ENCODE measurements at places on chromosomes 2 and 18. TPM values are rescaled to one million over a fixed set of nuclear protein-coding genes. Genes with fewer than 3 reads are reported as not detected.

Gene TNS1
- 0.02 TPM for polyA plus RNA-seq

Gene ASIC4
- not detected for polyA plus RNA-seq

Gene PXDN
- 0.54 TPM for polyA plus RNA-seq

Gene SP3
- 36.2 TPM for polyA plus RNA-seq

Gene LYPD6
- polyA plus RNA-seq: not detected

Gene CRYGD
- not detected for polyA plus RNA-seq

Gene NT5C1B
- polyA plus RNA-seq: 0.44 TPM

Gene DAPL1
- polyA plus RNA-seq: not detected

DNA sequence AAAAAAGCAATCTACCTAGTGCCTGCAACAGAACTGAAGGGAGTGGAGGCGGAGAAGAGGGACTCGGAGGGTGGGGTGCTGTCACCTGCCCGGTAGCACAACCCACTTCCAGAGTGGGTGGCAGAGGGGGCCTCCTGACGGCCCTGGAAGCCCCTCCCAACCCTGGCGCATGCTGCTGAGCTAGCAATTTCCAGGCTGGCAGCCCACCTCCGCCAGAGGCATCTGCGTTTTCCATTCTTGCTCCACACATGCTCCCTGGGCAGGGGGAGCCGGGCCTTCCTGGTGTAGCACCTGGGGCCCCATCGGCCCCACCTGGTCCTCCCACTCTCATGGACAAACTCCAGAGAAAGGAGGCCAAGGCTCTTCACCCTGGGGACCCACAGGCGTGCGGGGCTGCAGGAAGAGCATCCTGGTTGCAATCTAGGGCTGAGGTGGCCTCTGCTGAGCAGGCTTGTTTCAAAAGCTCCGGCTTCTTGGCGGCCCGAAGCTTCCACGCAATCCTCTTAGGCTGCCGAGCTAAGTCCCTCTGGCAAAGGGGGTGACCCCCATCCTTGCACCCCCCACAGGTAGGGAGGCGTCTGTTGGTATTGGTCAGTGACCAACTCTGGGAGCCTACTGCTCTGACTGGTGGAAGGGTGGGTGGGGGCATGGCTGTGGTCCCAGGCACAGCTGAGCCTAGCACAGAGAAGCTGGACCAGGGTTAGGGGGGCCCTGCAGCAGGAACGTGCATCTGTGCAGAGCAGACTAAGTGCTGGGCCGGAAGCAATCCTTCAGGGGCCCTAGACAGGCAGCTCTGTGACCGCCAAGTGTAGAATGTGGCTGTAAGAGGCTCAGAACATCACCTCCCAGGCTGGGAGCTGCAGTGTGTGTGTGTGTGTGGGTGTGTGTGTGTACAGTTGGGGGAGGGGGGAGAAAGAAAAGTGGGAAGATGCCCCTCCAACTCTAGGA, 2.6 kb downstream of the HS6ST1 start:
- peaks cover 15% of the 10 kb centered on the region for H3K4me1 ChIP-seq
- H3K27ac ChIP-seq: no peak overlapping the region
- no peak for DNase-seq
- H3K4me3 ChIP-seq: peak overlapping the region; percentile 97
- H3K36me3 ChIP-seq: no peaks in the 10 kb centered on the region
- no peaks in the 10 kb centered on the region for H3K27me3 ChIP-seq

DNA sequence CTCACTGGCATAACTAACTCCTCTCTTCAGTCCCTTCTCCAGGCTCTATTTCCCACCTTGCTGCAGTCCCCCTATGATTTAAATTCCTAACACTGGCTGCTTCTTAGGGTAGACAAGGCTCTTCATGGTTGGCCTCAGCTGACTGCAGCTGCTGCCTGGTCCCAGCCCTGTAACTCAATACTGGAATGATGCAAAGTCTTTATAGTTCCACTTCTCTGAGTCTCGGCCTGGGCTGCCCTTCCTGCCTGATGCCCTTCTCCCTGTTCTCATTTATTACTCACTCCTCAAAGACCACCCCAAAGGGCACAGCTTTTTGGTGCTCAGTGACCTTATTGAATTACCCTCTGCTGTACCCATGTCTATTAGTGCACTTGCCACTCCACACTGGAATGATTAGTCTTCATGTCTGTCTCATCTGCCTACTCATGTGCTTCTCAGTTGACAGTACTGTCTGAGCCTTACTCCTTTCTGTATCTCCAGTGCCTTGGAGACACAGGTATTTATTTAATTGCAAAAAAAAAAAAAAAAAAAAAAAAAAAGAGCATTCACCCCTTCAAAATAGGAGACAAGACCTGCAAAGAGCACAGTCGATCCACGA, 199.4 kb upstream of the REV1 start:
- no peaks in the 10 kb centered on the region for H3K36me3 ChIP-seq
- H3K27me3 ChIP-seq: no peaks in the 10 kb centered on the region
- H3K4me1 ChIP-seq: no peaks in the 10 kb centered on the region
- DNase-seq: no peak

DNA sequence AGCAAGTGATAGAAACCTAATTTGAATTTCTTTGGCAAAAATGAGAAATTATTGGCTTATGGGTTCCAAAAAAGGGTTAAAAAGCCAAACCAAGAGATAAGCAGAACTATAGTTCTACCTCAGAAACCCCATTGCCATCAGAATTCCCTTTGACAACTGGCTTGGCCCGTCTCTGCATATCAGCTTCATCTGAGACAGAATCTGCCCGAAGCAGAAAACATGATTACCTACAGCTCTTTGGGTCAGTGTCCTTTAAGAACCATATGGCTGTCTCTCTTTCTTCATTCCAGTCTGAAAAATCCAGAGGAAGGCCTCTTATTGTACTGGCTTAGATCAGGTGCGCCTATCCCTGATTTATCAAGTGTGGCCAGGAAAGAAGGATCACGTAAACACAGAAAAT, 49.8 kb upstream of the AGPS start:
- no peak for DNase-seq
- no peaks in the 10 kb centered on the region for H3K27me3 ChIP-seq
- no peak overlapping the region for H3K4me3 ChIP-seq

DNA sequence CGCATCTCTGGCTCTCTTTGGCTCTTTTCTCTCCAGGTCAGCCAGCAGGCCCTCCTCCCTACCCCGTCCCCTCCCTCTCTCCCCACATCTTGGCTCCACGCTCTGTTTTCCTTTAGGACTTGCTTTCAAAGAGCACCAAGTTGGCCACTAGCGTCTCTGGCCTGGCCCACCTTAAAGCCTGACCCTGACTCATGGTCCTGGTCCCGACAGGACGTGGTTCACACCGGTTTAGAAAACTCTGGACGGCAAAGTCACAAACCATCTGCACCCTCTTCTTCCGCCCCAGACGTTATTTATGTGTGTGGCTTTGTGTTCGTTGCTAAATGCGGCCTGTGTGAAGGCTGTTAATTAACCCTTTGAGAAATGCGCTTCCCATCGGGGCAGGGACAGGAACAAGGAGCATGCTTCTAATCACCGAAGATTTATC, 169.0 kb upstream of the HAAO start:
- H3K4me3 ChIP-seq: no peak overlapping the region
- peaks cover 10% of the 10 kb centered on the region for H3K4me1 ChIP-seq
- no peak for DNase-seq
- H3K27ac ChIP-seq: no peak overlapping the region
- H3K27me3 ChIP-seq: no peaks in the 10 kb centered on the region

GRCh38 chr2:174444761-174445160, 42.1 kb downstream of the GPR155 start:
- DNase-seq: no peak
- no peak overlapping the region for H3K4me3 ChIP-seq
- H3K36me3 ChIP-seq: no peaks in the 10 kb centered on the region

GRCh38 chr2:112465382-112465781, 16.6 kb upstream of the TTL start:
- H3K27me3 ChIP-seq: no peaks in the 10 kb centered on the region
- H3K27ac ChIP-seq: no peak overlapping the region
- no peaks in the 10 kb centered on the region for H3K4me1 ChIP-seq
- no peak for DNase-seq

GRCh38 chr2:107742460-107743027, 84.1 kb upstream of the RGPD4 start:
- H3K4me1 ChIP-seq: no peaks in the 10 kb centered on the region
- no peaks in the 10 kb centered on the region for H3K36me3 ChIP-seq
- no peak for DNase-seq
- H3K27ac ChIP-seq: no peak overlapping the region
- no peaks in the 10 kb centered on the region for H3K27me3 ChIP-seq

DNA sequence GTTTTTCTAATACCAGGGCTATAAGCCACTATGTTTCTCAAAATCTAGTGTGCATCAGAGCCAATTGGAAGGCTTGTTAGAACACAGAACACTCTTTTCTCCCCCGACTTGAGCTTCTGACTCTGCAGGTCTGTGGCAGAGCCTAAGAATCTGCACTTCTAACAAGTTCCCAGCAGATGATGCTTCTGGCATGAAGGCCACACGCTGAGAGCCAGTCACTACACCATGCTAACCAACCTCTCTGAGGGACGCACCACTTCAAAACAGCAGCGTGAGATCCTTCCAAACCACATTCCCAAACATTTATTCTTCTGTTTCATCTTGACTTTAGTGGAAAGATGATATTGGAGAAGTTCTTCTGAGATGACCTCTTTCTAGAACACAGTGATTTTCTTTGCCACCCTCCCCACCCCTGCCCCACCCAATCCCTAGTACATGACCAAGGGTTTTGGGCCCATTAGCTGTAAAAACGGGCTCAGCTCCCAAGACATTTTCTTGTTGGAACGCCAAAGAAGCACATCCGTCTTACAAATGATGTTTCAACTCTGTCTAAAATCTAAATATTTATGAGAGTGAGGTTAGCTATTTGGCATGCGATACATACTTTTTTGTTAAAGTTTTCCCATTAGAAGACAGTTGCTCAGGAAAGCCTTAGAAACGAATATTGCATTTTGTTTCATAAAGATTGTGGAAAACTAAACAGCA, 391.9 kb downstream of the TMEM182 start:
- no peaks in the 10 kb centered on the region for H3K36me3 ChIP-seq
- H3K27me3 ChIP-seq: no peaks in the 10 kb centered on the region
- H3K27ac ChIP-seq: no peak overlapping the region
- no peaks in the 10 kb centered on the region for H3K4me1 ChIP-seq
- H3K4me3 ChIP-seq: no peak overlapping the region

GRCh38 chr18:68714366-68714711, 569 bp downstream of the TMX3 start:
- no peaks in the 10 kb centered on the region for H3K27me3 ChIP-seq
- peak overlapping the region; percentile 71 for H3K27ac ChIP-seq
- H3K4me1 ChIP-seq: peaks cover 5% of the 10 kb centered on the region
- peak overlapping the region; percentile 89 for H3K4me3 ChIP-seq
- DNase-seq: no peak

GRCh38 chr2:230949966-230950873, 25.2 kb upstream of the GPR55 start:
- H3K4me3 ChIP-seq: peak overlapping the region; percentile 23
- H3K27me3 ChIP-seq: no peaks in the 10 kb centered on the region
- peak; percentile 93 for DNase-seq
- H3K36me3 ChIP-seq: peaks cover 7% of the 10 kb centered on the region
- H3K4me1 ChIP-seq: peaks cover 83% of the 10 kb centered on the region

GRCh38 chr2:232588680-232589585, 38.4 kb downstream of the EIF4E2 start:
- no peak overlapping the region for H3K27ac ChIP-seq
- H3K27me3 ChIP-seq: no peaks in the 10 kb centered on the region
- no peak overlapping the region for H3K4me3 ChIP-seq
- H3K36me3 ChIP-seq: no peaks in the 10 kb centered on the region
- no peaks in the 10 kb centered on the region for H3K4me1 ChIP-seq

DNA sequence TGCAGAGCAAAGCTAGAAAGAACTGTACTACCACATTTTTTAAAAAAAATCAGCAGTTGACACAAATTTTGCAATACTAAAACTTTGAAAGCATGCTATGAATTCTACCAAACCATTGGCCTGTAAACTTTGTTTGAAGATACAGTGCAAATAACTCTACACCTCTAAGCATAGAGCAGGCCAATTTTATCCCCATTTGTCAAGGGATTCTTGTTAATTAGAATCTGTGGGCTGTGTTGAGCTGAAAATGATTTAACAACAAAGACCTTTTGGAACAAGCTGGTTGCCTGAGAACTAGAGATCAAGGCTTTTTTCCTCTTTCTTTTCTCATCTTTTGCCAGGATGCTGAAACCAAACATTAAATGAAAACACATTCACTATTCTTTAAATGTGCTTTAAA, 886.0 kb upstream of the CDH2 start:
- no peaks in the 10 kb centered on the region for H3K4me1 ChIP-seq
- no peak for DNase-seq
- H3K4me3 ChIP-seq: no peak overlapping the region
- no peak overlapping the region for H3K27ac ChIP-seq

DNA sequence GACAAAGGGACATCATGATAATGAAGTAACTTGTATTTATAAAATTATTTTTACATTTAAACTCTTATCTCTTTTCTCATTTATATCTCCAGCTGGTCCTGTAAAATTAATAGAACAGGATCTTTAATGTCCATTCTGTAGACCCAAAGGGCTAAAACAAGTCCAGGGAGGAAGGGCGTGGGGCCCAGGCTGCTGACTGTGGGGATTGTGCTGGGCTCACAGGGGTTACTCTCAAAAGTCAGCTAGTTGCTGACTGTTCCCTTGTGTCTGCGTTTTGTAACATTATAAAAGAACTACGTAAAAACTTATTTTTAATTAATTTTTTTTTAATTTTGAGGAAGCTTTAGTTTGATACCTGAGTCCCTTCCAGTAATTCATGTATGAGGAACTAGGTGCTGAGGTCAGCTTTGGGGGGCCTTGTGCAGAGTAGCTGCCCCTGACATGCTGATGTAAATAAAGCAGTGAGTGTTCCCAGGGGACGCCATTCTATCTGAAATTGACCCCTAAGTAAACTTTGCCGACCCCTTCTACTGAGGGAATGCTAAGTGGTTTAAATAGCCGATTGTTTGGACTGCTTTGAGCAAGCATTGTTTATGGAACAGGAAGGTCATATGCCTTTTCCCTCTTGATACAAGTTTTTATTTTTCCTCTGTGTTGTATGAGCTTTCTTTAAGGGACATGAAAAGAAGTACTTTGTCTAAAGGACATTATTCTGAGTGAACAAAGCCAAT, 56.4 kb downstream of the MERTK start:
- H3K36me3 ChIP-seq: no peaks in the 10 kb centered on the region
- H3K4me3 ChIP-seq: no peak overlapping the region
- DNase-seq: no peak
- no peak overlapping the region for H3K27ac ChIP-seq
- no peaks in the 10 kb centered on the region for H3K4me1 ChIP-seq

- no peaks in the 10 kb centered on the region for H3K27me3 ChIP-seq
- no peaks in the 10 kb centered on the region for H3K4me1 ChIP-seq
- no peak overlapping the region for H3K4me3 ChIP-seq
- H3K27ac ChIP-seq: no peak overlapping the region
Observed at GRCh38 chr18:57953883-57954282, 90.1 kb upstream of the NEDD4L start.

DNA sequence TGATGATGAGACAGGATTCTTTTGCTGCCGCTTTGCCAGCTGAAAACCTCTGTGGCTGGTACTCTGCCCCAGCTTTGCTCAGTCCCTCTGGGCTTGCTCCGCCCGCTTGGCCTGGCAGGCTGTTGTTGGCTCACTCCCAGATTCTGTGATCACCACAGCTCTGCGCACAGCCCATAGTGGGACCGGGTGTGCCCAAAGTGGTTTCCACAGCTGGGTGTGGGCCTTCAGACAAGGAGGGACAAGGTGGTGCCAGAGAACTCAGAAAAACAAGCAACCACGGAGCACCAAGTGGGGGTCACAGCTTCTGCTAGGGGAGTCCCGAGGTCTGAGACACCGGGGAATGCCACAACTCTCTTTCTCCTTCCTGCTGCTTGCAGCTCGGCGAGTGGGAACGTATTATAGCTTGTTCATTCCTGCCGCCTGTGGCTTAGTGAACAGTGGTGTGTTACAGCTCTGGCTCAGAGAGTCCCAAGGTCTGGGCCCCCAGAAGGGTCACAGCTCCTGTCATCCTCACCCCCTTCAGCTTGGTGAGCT, 9.2 kb upstream of the KYNU start:
- no peaks in the 10 kb centered on the region for H3K27me3 ChIP-seq
- DNase-seq: no peak
- no peak overlapping the region for H3K4me3 ChIP-seq

Data from GM12878 (cell line).